CD4-positive, alpha-beta memory T cell (primary cell): ENCODE measurements at places on chromosomes 5 and 9.

DNA sequence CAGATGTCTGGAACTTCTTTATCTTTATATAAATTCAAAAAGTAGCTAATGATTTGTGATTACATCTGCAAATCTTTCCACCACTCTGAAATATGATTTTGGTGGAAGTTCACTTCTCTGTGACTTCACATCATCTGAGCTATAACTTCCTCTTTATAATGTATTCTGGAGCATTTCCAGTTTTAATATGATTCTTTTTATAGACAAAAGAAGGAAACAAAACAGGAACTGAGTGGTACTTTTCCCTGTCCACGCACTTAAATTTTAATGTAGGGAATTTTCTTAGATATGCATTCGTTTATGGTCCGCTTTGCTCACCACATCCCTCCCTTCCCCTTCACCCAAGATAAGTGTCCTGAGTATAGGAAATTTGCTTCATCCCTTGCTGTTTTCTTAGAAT is 333.5 kb downstream of the CHSY3 start:
- no peak for DNase-seq

GRCh38 chr9:97525451-97525850 is 24.0 kb downstream of the TMOD1 start:
- no peak for DNase-seq

DNA sequence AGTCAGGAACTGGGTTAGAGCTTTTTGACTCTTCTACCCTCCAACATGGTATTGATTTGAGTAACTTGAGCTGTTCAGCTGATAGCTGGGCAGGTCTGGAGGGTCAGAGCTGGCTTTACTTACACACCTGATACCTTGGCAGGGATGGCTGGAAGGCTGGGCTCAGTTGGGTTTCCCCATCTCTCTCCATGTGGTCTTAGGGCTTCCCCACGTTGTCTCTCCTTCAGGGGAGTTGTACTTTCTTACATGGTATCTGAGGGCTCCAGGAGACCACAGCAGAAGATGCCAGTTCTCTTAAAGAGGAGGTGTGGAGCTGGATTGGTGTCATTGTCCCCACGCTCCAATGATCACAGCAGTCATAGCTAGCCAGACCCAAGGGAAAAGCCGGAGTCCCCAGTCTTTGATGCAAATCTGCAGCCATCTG is 25.6 kb downstream of the ISOC1 start:
- DNase-seq: no peak

DNA sequence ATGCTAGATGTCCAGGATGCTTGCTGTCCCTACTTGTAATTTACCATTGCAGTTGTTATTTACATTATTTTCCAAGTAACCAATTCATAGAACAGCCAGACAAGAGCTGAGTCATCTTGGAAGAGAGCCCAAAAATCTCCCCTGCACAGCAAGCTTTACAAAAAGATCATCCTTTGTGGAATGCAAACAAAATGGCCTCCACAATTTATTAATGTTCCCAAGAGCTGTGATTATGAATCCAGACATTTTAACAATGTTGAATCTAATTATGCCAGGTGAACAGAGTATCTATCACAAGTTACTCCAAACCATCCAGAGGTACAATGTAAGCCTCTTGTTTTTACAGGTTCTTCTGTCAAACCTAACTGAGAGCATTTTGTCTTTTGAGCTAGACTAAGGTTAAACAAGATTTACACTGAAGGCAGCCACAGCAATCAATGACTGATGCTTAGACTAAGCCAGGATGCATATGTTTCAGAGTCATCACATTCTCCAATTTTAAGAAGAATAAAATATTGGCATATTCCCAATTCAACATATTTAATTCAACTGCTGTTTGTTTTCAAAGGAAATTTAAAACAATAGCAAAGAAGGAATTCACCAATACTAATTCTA is 95.3 kb upstream of the SLC12A2 start:
- DNase-seq: no peak

DNA sequence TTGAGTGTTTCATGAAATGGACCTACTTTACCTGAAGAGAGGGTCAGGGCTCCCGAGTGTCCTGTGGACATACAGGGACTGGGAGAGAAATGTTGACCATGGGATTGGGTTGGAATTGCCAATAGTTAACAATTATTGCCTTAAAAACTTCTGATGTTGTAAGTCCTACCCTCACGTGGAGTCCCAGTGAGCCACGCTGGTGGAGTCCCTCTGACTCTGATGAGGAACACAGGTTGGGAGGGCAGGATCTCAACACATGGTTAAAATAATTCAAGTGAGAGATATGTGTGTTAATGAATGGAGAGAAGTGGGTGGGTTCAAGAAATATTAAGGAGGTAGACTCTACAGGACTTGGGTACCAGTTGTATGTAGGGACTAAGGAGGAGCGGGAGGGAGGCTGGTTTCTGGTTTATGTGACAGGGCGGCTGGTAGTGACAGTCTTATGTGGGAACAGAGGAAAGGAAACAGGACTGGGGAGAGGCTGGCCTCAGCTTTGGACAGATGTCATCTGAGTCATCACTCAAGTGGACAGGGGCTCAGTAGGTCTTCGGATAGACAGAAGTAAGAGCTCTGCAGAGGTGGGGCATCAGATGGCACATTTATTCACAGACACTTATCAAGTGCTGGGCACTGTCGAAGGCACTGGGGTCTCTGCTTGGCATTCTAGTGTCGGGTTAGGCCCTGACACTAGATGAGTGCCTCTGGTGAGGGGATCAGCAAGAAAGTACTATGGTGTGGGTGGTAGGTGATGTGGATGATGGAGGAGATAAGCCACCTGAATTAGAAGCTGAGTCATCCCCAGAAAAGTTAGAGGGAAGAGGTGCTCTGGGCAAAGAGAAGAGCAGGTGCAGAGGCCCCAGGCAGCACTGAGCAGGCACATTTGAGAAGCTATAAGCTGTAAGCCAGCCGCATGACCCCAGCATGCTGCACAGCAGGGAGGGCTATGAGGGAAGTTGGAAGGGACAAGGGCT is 27.2 kb downstream of the MAML1 start:
- no peak for DNase-seq

- DNase-seq: no peak
Observed at GRCh38 chr5:151547364-151547763, 43.8 kb downstream of the FAT2 start.

- no peak for DNase-seq
Observed at GRCh38 chr5:64722588-64722987, 32.3 kb downstream of the SHISAL2B start.

GRCh38 chr5:14667290-14667689 is 2.8 kb downstream of the OTULIN start:
- no peak for DNase-seq

GRCh38 chr5:160359816-160360215 is 10.6 kb downstream of the C1QTNF2 start:
- no peak for DNase-seq

GRCh38 chr5:66864240-66864884 is 268.2 kb downstream of the MAST4 start:
- DNase-seq: peak; percentile 27

DNA sequence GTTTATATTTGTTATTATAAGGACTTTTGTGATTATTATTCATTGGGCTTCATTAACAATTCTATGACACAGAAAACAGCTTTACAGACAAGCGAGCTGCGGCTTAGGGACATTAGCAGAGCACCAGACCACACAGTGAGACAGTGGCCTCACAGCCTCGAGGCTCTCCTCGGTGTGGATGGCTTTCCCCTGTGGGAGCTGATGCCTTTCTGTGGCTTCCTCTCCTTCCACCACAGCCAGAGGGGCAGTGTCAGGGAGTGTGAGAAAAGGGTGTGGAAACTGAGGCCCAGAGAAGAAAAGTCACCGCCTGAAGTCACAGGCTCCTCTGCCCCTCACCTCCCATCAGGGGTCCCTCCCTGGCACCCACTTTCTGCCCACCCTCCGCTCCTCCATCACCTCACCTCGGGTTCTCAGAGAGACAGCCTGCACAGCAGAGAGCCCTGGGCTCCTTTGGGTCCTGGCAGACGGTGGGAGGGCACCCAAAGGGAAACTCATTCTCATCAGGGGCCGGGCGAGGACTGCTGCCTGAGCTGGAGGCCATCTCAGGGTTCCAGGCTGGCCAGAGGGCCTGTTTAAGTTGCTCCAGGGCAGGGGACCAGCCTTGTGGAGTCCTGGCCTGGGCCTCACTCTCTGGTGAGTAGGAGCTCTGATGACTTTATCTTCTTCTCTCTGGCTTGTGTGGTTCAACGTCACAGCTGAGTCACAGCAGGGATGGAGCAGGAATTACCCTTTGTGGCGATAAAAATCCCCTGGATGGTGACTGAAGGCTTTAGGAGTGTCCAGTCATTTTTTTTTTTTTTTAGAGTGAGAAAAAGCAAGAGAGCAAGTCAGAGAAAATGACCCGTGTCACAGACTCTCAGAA is 830 bp downstream of the TRAF1 start:
- peak; percentile 63 for DNase-seq

DNA sequence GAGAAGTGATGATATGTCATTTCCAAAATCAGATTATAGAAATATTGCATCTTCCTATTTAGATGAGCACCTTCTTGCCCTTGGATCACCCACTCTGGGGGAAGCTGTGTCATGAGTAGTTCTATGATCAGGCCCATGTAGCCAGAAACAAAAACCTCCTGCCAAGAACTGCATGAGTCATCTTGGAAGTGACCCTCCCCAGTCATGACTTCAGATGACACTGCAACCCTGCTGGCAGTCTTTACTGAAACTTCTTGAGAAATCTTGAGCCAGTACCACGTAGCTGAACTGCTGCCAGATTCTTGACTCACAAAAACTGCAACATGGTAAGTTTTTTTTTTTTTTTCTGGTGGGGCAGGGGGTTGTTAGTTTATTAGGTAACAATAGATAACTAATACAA is 439.6 kb upstream of the PTGER4 start:
- no peak for DNase-seq

- DNase-seq: peak; percentile 60
Observed at GRCh38 chr5:80191991-80192398, 63.9 kb downstream of the SERINC5 start.

GRCh38 chr9:126125577-126125976 is 201.1 kb upstream of the MVB12B start:
- no peak for DNase-seq

- DNase-seq: no peak
Observed at GRCh38 chr5:93343570-93343969, 237.4 kb downstream of the NR2F1-AS1 start.

- DNase-seq: no peak
Observed at GRCh38 chr9:135252980-135253304, 165.5 kb downstream of the OLFM1 start.

DNA sequence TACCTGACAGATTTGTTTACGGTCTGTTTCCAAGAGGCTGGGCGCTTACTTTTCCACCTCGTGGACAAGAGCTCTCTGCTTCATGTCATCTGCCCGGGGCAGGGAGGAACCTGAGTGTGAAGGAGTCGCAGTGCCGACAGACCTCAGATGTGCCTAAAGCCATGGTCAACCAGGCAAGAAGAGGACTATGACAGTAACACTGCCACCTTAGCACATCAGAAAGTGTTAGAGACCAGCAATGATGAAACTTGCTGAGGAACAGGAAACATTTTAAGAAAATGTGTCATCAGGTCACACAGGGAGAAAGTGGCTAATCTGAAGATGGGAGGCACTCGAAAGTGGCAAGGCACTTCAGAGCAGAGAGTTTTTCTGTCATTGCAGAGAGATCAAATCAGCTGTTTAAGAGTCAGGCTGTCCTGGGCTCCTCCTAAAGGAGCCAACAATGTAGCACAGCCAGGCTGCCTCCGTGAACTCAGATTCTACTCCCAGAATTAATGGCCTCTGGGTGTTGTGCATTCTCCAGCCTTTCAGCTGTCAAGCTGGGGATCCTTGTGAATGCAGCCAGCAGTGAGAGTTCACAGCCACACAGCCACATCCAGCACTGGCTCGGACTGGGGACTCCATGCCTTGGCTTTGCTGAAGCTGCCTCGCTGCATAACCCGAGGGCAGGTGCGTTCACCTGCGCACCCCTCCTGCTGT is 94.6 kb downstream of the RAPGEF1 start:
- no peak for DNase-seq

- DNase-seq: no peak
Observed at GRCh38 chr5:74183041-74183440, 457.5 kb downstream of the ENC1 start.

DNA sequence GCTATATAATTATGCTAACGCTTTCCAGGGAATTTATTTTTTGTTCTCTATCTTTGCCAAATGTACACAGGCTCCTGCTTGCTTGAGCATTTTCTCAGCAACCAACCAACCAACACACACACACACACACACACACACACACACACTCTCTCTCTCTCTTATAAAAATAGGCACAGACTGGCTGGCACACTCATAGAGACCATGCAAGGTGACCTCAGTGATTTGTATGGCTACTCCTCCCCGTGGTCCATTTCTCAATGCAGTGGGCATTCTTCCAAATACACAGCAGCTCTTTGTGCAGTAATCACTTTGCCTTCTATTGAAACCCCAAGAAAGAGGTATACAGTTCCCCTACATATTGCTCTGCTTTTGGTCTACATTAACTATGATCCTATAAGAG is 416.0 kb downstream of the MAN2A1 start:
- no peak for DNase-seq

- DNase-seq: no peak
Observed at GRCh38 chr9:81146684-81147337, 542.5 kb downstream of the TLE1 start.

GRCh38 chr5:23763170-23763569 is 255.8 kb downstream of the PRDM9 start:
- DNase-seq: no peak

DNA sequence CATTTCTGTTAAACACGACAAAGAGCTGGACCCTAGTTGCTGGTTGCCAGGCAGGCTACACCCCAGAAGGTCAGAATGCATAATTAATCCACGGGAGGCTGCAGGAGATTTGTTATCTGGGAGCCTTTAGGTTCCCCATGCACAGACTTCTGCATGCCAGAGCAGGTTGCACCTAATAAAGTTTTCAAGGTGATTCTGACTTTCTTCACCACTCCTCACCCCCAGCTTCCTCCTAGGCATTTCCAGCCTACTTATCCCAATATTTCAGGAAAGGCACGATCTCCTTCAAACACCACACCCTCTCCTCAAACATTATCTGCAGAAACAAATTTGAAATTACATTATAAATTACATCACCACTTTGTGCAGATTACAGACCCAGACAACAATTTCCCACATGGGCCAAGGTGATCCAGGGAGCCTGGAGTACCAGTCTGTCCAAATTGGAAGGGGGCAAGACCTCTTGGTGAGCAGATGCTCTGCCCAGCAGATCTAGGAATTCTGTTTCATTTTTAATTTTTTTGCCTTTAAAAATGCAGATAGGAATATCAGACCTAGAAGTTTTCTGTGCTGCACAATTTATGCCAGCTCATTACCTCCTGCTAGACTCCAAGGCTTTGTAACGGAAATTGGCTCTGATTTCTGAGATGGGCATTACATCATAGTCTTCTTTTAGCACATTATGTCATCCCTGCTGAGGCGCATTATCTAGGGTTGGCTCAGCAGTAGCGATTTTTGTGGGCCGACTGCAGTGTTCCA is 363.4 kb upstream of the SLC30A5 start:
- DNase-seq: no peak

DNA sequence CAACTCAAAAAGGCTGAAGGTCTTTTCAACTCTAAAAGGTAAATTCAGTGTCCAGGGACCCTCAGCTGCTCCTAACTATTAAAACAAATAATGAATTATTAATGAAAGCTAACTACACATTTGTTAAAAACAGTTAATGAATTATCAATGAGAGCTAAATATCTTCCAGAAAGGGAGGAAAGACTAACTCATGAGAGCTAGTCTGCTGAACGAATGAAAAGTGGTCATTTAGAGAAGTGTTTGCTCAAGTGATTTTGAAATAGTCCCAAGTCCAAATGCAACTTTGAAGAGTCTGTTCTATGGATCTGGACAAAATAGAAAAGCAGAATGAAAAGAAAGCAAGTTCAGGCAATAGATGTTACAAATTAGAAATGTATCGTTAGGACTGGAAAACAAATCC is 133.9 kb upstream of the SPEF2 start:
- no peak for DNase-seq
